ENCODE measurements at places on chromosomes 1 and 21.

DNA sequence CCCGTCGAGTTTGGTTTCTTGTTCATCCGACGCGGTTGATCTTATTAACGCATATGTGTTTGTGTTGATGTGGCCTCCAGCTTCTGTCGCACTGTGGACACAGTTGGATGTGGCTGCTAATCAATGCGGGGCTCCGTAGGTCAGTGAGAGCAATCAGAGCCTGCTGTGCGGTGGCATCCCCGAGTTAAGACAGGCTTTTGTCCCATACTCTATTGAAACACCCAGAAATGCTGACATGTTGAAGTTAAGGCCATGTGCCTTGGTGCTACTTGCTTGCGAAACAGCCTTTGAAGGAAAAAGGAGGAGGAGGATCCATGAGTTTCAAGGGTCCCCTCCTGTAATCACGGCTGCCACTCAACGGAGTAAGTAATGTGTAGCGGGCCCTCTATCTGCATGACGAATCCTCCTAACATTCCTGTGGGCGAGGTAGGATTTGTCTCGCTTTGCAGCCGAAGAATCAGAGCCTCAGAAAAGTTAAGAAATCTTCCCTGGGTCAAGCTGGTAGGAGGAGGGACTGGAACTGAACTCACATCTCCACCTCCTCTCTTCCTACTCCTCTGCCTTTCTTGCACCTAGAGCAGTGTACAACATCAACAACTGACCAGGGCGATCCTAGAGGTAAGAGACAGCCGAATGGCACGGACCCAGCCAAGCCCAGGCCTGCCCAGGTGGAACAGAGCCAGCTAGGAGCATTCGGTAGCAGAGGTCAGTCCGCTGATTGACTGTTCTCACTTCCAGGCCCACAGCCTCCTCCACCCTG, 19.5 kb downstream of the PDE9A start:
- DNase-seq = no peak

- DNase-seq = no peak
These were observed 26.3 kb downstream of the CCDC185 start for GRCh38 chr1:223419561-223419960.

- DNase-seq = no peak
These were observed 4.3 kb downstream of the INAVA start for GRCh38 chr1:200899015-200899386.

- no peak for DNase-seq
These were observed 184.5 kb downstream of the TGFBR3 start for GRCh38 chr1:91701472-91701869.

DNA sequence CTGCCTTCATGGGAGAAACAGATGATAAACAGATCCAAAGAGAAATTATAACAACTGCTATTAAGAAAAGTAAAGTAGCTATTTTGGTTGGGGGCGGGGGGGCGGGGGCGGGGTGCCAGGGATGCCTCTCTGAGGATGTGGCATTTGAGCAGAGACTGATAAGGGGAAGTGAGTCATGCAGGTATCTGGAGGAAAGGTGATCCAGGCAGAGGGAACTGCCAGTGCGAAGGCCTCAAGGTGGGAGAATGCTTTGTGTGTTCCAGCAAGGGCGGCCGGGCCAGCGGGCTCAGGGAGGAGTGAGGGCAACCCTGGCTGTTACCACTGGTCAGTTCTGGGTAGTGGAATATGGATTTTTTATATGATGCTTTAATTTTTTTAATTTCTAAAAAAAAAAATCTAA, 7.0 kb upstream of the TNFRSF1B start:
- DNase-seq = no peak

GRCh38 chr21:44418876-44419230, 36.5 kb upstream of the LRRC3 start:
- DNase-seq = no peak
